GM04504 (cell line): ENCODE measurements at places on chromosomes 11 and 22.

DNA sequence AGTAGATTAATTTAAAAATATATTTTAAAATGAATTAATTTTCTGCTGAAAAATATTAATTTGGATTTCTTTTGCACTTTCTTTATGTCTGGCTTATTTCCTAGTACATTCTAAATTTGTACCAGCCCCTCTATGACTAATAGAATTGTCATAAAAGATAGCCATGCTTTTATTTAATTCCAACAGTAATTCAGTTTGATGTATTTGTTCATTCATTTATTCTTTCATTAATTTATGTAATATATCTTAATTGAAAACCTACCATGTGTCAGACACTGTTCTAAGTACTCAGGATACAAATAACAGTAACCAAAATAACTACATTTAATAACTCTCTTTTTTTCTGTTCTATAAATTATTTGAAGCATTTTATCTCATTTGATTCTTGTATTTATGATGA lies 264.0 kb upstream of the CCDC179 start:
- DNase-seq, result no peak

GRCh38 chr11:111748035-111748804 lies 18.0 kb downstream of the PPP2R1B start:
- no peak for DNase-seq

GRCh38 chr11:96254854-96255253 lies 88.1 kb downstream of the MAML2 start:
- DNase-seq, result no peak

DNA sequence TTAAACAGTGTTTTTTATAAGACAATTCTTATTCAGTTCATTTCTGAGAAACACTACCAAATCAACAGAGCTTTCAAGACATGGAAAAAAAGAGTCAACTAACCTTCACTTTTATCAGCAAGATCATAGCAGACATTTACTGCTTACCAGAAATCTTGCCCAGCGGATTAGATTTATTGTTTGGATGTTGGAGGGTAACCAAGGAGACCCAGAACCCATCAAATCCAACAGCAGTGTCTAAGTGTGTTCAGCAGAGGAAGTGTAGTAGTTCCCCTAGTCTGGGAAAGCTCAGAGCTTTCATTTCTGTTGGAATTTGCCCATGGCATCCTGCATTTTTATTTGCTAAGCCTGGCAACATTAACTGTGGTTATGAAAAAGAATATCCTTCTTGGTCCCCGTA lies 2.4 kb upstream of the PGM2L1 start:
- no peak for DNase-seq

DNA sequence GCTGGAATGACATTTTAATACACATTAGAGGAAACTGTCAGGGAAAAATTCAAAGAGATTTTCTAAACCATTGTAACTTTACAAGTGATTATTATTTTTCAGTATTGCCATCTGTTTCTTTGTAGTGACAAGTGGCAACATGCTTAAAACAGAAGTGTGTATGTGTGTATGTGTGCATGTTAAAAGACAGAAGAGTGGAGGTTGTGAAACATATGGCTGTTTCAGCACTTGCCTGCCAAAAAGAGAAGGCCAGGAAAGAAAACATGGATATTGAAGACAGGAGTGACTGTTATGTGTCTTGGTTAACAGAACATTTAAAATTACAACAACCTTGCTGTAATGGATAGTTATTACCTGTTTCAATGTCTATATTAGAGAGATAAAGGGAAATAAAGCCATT lies 24.3 kb upstream of the VWA5A start:
- no peak for DNase-seq
